CD4-positive, alpha-beta T cell treated with Interleukin-4 for 4 hours (primary cell): ENCODE measurements at places on chromosomes 6 and 20.

- no peak for DNase-seq
Measured at GRCh38 chr6:300494-301198, 8.4 kb downstream of the DUSP22 start.

DNA sequence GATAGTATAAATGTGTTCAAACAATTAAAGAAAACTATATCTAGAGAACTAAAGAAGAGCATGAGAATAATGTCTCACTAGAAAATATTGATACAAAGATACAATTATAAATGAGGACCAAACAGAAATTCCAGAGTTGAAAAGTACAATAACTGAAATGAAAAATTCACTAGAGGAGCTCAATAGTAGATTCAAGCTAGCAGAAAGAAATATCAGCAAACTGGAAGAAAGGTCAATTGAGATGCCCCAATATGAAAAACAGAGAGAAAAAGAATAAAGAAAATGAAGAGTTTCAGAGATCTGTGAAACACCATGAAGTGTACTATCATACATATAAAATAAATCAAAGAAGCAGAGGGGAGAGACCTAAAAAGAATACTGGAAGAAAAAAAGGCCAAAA is 18.0 kb upstream of the BRPF3 start:
- no peak for DNase-seq

GRCh38 chr6:26473429-26473757 is 15.6 kb downstream of the BTN2A1 start:
- no peak for DNase-seq

- DNase-seq: no peak
Measured at GRCh38 chr6:83273596-83273995, 80.4 kb downstream of the RWDD2A start.

- DNase-seq: no peak
Measured at GRCh38 chr6:137763886-137764285, 103.2 kb upstream of the TNFAIP3 start.

- peak; percentile 65 for DNase-seq
Measured at GRCh38 chr6:33298773-33299236, at the start of gene RGL2. Gene RGL2, minus strand, starts transcription at chr6:33298942. Its CDS starts 332 bp downstream, at chr6:33298610.

GRCh38 chr6:73418081-73418741 is 23.6 kb downstream of the DDX43 start:
- no peak for DNase-seq

DNA sequence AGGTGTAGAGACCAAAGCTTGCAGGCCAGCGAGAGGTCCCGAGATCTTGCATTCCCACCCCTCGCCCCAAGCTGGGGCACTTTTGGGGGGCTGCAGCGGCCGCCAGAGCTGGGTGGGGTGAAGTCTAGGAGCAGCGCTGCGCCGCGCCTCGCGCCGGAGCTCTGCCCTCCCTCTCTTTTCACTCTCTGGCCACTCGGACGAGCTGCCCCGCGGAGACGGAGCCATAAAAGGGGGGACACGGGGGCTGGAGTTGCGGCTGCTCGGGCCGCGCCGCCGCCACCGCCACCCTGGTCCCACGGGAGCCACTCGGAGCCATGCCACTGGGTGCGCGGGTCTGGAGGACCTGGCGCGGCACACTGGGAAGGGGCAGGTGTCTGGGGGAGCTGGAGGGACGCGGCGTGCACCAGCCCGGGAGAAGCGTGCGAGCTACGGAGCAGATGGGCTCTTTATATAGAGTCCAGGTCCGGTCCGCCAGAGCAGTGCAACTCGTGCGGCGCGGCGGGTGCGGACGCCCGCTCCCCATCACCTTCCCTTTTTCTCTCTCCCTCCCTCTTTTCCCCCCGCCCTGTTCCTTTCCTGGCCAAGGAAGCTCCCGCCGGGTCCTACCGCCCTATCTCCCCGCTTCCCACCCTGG is 687 bp upstream of the HTR1B start:
- no peak for DNase-seq
